ENCODE measurements at places on chromosomes 2 and 18.
A peak's percentile ranks its signal among the peaks of the same experiment; 100 is the strongest.

DNA sequence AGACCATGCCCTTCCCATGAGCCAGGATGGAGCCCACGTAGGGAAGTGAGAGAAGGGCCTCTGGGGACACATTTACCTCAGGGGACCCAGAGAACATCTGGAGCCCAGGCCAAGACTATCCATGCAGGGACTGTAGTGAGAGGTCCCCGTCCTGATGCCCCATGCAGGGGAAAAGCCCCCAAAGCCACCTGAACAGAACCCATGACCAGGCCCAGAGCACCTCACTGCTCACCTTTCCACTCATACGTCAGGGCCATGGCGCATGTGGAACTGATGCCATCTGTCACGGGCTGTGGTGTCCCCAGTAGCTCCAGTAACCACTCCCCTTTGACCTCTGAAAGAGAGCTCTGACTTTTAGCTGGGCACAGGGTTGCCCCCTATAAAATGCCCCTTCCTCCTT is 106.5 kb upstream of the TEX51 start:
- DNase-seq, result no peak

DNA sequence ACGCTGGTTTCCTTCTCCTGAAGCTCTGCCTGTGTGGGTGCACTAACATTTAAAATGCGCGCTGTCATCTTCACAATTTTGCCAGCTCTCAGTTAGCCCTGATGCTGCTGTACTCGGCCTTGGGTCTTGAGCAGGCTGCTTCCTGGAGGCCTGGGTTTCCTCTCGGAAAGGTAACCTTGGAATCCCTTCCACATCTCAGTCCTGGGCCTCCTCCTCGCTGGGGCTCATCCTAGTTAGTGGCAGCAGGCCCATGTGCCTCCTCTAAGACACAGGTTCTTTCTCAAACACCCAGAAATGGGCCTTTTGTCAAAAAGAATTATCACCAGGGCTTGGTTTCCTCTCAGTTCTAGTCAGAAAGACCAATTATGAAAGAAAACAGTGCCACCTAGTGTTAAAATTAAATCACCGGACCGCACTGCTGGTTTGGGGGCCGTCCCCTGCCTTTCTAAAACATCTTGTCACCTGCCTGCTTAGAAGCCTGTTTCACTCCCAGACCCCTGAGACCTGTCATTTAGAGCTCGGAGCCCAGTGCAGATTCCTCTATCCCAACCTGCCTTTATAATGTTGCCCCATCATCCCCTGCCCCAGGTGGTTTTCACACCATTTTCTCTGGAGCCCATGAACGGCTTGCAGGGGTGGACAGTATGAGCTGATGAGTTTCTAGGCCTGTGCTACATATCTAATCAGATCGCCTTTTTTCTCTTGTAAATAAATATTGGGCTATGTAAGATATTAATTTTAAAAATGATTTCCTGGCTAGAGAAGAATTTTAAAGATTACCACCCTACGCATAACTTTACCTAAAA is 42.4 kb downstream of the HK2 start:
- peak; percentile 22 for DNase-seq

DNA sequence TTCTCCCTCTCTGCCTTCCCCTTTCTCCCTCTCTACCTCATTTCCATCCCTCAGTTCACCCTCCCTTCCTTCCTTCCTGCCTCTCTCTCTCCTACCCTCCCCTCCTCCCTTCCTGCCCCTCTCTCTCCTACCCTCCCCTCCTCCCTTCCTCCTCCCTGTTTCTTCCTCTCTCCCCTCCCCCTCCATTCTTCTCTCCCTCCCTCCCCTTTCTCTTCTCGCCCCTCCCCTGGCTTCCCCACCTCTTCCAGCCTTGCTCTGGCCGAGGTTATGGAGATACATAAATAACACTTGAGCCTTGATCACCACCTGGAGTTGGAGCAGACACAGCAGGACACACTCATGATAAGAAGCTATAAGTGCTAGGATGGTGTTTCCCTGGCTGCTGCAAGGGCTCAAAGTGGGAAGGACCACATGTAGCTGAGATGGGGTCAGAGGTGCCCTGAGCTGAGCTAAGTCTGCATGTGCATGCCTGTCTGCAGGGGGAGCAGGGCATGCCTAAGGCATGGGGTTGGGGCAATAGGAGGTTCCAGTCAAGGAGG is 326.1 kb upstream of the HS6ST1 start:
- DNase-seq, result no peak

DNA sequence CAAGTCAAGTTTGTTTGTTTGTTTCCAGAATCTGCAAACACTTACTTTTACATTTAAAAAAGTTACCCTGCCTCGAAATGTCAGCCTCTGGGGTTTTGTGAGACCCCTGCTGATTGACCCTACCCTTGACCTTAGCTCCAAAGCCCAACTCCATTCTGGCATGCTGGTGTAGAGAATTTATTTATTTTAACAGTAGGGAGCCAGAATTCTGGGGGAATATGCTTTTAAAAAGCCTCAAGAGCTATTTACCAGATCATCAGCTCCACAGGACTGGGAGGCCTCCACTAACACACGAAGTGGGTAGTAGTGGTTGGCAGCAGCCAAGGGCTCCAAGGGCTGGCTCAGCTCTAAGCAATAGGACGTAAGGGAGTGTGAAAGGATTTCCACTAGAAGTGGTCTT is 23.2 kb upstream of the GREB1L start:
- DNase-seq, result no peak

DNA sequence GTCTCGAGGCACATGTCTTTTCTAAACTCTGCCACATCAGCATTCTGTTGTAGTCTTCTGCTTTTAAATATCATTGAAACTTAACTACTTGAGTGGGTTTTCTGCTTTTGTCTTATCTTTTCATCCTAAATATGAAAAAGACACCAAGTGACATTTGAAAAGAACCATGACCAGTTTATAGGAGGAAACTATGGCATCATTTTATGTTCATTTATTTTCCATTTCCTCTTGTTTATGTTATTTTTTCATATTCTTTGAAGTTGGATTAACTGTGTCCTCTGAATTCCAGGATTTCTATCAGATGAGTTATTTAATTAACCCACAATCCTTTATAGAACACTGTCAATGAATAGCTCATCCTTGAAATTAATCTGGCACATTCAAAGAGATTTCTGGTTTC is 93.4 kb upstream of the ARHGAP28 start:
- DNase-seq, result no peak

DNA sequence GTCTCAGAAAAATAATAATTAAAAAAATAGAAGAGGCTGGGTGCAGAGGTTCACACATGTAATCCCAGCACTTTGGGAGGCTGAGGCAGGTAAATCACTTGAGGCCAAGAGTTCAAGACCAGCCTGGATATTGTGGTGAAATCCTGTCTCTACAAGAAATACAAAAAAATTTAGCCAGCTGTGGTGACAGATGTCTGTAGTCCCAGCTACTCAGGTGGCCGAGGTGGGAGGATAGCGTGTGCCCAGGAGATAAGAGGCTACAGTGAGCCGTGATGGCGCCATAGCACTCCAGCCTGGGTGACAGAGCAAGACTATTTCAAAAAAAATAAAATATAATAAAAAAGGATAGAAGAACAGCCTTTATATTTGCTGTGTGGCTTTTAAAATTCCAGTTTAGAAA is 35.9 kb downstream of the SMC6 start:
- DNase-seq, result no peak

DNA sequence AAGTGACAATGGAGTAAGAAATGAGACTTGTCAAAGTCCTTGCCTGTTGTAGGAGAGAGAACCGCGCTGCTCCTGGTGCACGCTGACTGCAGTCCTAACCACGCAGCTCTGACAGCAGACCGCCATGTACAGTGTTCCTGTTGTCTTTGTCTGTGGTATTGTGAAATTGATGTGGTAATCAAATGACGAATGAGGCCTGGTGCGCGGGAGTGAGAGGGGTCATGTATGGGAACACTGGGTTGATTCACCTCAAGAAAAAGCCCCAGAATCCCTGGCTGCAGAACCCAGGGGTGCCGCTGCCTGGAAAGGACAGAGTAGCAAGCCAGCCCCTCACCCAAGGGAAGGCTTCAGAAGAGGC is 64.0 kb downstream of the INPP4A start:
- DNase-seq, result peak; percentile 31

- no peak for DNase-seq
These were observed 167.8 kb downstream of the ACOXL start for GRCh38 chr2:110900191-110900590.

- DNase-seq, result no peak
These were observed 15.4 kb upstream of the PPP1R1C start for GRCh38 chr2:181970160-181970794.

DNA sequence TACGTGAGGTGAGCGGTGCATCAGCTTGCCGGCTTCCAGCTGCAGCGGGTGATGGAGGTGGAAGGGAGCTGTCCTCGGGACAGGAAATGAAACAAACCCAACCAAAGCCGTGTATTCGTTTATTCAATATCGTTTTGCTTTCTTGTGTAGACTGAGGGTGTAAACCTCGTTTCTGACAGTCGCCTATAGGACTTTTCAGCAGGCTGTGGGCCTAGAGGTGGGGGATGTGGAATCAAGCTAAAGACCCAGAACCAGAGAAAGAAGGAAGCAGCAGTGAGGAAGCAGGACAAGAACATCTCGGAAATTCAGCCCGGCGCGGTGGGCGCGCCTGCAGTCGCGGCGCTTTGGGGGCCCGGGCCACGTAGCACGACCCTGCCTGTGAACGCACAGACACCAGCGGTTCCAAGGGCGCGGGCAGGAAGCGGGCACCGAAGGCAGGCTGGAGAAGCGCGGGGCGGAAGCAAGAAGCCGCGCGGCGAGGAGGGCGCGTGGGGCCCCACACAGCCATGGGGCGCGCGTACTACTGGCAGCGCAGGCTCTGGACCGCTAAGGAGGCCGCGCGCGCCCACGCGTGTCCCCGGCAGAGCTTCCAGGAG is 755 bp upstream of the ATP9B start:
- no peak for DNase-seq

- no peak for DNase-seq
These were observed 23.7 kb downstream of the ACMSD start for GRCh38 chr2:134862069-134862468.

- DNase-seq, result no peak
These were observed 4.8 kb downstream of the TNFRSF11A start for GRCh38 chr18:62329691-62330454.

DNA sequence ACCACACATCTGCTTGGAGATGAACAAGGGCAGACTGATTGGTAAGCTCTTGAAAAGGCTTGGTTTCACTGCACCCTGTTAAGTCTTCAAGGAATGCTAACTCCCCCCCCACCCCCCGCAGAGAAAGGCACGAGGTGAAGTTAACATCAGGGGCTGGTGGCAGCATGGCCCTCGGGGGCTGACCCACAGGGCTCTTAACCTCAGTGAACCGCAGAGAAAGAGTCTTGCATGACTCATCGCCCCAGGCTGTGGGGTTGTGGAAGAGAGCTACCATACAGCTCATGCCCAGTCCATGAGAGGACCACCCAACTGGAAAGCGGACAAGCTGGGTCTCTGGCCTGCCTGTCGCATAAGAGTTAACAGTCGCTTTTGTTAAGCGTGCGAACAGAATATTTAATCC is 10.6 kb upstream of the CEP68 start:
- no peak for DNase-seq

- no peak for DNase-seq
These were observed 73.9 kb upstream of the TTC27 start for GRCh38 chr2:32553829-32554432.

GRCh38 chr18:48728204-48728833 is 189.5 kb downstream of the CTIF start:
- DNase-seq, result no peak

All from stimulated activated CD4-positive, alpha-beta T cell treated with anti-CD3 and anti-CD28 coated beads, Interleukin-1b, Interleukin-23, amount 100 ng/mL, for 1 hour (primary cell).